Activated gamma-delta T cell treated with anti-CD3 and anti-CD28 coated beads, Interleukin-2, amount 50 U/mL, for 16 hours (primary cell): ENCODE measurements at places on chromosomes 6 and 20.

- no peak for DNase-seq
Measured at GRCh38 chr20:6051505-6051904, 2.4 kb downstream of the LRRN4 start.

- DNase-seq: no peak
Measured at GRCh38 chr6:43770372-43771209, 580 bp downstream of the VEGFA start.

- no peak for DNase-seq
Measured at GRCh38 chr6:101826678-101827077, 433.2 kb downstream of the GRIK2 start.

GRCh38 chr6:146336191-146336590 lies 207.4 kb upstream of the RAB32 start:
- DNase-seq: no peak

- DNase-seq: no peak
Measured at GRCh38 chr6:74343804-74344203, 647.8 kb downstream of the CD109 start.

DNA sequence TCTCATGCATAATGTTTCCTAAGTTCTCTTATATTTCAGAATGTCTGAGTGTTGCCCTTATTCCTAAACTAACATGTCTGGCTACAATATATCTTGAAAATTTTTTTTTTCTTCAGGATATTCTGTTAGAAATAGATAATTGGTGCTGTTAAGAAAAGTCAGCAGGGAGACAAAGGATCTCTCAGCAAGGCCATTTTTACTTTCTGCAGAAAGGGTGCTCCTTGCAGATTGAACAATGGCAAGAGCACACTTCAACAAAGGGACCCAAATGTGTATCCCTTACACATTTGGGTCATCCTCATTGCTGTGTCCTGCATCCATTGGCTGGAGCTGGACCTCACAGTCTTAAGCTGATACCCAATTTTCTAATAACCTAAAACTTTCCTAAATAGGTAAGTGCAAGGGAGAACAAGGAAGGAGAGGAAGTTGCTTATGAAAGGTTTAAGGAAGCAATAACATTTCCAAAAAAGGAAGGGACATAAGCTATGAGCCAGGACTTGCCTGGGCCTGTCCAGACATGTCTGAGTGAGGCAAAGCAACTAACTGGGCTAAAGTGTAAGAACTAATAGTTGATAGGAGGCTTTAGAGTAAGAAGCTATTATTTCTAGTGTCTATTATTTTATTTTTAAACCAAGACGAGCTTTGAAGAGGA lies 429.6 kb downstream of the BCKDHB start:
- no peak for DNase-seq

- DNase-seq: no peak
Measured at GRCh38 chr6:115539531-115539930, 521.2 kb downstream of the FRK start.

GRCh38 chr6:20719980-20720379 lies 185.7 kb downstream of the CDKAL1 start:
- no peak for DNase-seq

DNA sequence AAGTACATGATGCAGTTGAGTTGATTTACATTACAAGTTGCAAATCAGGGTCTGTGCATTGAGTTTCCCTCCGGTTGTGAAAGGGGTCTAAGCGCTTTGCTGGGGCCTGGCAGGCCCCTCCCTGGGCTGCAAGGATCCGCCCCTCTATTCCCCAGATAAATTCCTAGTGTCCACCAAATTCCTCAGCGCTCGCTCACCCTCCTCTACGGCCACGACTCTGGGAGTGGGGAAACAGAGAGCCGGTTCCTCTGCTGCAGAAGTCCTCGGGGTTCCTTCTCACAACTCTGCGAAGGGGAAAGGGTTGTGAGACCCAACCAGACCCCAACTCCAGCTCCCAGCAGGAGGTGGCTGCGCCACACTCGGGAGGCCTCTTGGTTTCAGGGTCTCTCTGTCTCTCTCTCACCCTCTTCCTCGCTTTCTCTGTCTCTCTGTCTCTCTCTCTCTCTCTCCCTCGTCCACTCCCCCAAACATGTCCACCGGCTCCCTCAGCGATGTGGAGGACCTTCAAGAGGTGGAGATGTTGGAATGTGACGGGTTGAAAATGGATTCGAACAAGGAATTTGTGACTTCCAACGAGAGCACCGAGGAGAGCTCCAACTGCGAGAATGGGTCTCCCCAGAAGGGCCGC lies at the start of gene TCF21:
TCF21 (plus strand) TSS at position 185 of the 628 bp plus-strand sequence; CDS start at position 470, 285 bp downstream.
- no peak for DNase-seq

DNA sequence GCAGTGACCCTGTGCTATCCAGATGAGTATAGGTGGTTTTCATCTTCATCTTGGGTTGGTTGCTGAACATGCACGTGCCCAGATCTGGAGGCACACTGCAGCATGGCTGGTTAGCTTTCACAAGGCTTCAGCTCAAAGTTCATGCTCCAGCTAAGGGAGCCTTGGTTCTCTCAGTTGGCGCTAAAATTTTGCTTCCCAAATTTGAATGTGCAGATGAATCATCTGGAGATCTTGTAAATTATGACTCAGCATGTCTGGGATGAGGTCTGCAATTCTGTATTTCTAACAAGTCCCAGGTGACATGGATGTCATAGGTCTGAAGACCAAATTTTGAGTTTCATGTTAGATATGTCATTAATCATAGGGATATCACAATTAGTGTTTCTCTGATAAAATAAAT lies 230.8 kb downstream of the FOXA2 start:
- no peak for DNase-seq

DNA sequence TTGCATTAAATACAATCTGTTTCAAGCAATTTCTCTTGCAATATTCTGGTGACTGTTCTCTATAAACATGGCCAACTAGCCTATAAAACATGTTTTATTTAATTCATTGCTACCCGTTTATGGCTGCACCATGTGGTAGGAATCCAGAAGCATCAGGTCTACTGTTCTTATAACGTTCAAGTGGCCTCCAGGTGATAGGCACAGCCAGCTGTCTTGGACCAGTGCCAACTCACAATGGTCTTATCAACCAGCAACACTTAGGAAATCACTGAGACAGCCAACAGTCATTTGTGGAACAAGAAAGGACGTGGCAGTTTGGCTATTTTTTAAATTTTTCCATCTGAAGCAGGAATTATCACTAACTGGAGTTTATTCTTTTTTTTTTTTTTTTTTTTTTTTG lies 193.6 kb downstream of the NKAIN2 start:
- DNase-seq: no peak

DNA sequence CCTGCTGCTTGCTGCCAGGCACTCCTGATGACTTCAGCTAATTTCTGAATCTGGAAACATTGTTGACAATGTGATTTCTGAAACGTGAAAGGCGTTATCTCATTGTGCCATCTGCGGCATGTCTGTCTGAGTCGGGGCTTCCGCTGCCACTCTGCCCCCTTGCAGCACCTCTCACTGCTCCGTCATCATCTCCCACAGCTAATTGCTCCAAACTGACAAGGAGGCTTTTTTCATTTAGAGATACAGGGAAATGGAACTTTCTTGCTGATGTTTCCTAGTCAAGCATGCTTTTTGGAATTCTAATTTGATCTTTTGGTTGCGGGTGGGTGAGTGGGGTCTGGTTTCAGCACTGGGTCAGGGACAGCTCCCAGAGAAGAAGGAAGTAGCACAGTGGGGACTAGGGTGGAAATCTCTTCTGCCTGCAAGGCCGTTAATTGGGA lies 233.5 kb downstream of the DHX35 start:
- DNase-seq: no peak

- DNase-seq: no peak
Measured at GRCh38 chr6:44855562-44856411, 468.3 kb downstream of the CDC5L start.

GRCh38 chr6:126143761-126144251 lies 157.5 kb downstream of the TRMT11 start:
- DNase-seq: no peak

DNA sequence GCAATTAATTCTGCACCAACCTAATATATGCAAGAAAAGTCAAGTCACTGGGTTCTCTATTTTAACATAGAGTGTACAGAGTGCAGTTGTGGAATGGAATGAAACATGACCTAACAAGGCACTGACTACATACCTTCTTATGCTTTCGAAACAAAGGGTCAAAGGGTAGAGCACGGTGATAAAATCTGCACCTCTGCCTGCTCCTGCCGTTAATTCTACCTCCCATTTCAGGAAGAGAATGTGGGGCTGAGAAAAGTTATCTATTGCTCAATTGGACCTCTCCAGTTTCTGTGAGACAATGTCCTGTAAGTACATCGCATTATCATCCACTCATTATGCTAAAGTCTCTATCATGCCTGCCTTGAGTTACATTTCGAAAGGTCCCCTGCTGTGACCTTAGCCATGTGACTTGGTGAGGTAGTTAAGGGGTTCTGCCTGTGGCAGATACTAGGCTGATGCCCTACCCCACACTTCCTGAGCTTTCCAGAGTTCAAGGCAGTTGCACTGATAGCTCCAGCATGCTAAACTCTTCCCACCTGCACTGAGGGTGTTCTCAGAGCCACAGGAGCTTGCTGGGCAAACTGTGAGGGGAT lies 14.0 kb upstream of the MOCS1 start:
- no peak for DNase-seq

DNA sequence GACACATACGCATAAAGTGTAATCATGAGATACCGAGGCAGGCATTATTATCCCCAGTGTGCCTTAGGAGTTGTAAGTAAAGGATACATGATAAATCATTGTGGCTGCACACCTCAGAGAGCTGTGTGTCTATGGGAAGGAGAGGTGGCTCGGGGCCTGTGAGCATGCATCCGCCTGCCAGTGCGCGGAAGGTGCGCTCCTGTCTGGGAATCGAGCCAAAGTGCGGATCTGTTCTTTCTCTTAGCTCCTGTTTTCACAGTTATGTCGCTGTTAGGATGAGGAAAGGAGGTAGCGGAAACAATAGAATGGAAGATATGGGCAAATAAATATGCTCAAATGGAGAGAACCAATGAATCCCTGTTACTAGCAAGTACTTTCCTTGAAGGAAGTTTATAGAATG lies 98.0 kb downstream of the ANKRD6 start:
- DNase-seq: no peak

GRCh38 chr20:40892642-40893041 lies 136.0 kb upstream of the TOP1 start:
- DNase-seq: no peak

- DNase-seq: no peak
Measured at GRCh38 chr6:147016440-147016839, 187.8 kb upstream of the STXBP5 start.

DNA sequence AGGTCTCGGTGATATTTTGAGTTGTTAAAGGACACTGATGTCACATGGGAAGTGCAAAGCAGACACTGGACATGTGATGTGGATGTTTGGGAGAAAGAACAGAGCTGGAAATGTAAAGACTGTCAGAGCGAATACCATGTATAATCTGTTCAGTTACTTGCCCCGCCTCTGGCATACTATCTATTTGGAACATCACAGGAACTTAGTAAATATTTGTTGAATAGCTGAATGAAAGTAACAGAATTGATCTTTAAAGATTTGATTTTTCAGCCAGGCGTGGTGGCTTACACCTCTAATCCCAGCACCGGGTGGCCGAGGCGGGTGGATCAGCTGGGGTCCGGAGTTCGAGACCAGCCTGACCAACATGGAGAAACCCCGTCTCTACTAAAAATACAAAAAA lies 13.8 kb upstream of the NHLRC1 start:
- DNase-seq: no peak

DNA sequence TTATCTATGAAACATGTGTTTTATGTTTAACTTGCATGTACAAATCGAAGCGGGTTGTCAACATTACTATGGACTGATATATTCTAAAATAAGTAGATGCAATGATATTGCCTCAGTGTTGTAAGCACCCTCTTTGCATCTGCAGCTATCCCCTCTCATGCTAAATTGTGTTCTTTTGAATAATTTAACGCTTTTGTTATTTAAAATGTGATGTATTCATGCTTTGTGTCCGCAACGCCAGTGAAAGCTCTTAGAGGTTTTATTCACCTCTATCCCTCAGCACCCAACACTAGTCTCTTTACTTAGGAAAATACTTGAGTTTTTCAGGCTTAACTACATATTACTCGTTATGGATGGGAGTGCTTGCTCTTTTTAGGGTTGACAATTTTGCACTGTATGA lies 173.7 kb upstream of the ID4 start:
- no peak for DNase-seq

DNA sequence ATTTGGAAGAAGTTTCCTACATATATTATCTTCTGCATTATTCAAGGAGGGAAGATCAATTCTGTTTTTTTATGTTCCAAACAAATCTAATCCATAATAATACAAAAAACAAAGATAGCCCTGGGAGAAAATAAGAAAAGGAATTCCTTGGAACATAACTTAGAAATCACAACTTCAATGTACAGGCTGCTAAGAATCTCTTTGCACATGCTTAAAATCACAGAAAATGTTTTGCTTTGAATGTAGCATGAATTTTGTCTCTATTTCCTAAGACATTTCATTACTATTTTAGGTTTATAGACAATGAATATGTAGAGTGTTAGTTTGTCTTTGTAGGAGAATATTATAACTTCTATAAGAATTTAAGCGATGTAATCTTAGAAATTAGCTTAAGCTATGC lies 700.1 kb downstream of the RNF144B start:
- DNase-seq: no peak

- DNase-seq: no peak
Measured at GRCh38 chr6:169573883-169574282, 127.9 kb downstream of the WDR27 start.

- DNase-seq: no peak
Measured at GRCh38 chr6:32086661-32087573, 22.2 kb downstream of the TNXB start.

- DNase-seq: no peak
Measured at GRCh38 chr6:35160642-35161041, 19.5 kb upstream of the TCP11 start.

DNA sequence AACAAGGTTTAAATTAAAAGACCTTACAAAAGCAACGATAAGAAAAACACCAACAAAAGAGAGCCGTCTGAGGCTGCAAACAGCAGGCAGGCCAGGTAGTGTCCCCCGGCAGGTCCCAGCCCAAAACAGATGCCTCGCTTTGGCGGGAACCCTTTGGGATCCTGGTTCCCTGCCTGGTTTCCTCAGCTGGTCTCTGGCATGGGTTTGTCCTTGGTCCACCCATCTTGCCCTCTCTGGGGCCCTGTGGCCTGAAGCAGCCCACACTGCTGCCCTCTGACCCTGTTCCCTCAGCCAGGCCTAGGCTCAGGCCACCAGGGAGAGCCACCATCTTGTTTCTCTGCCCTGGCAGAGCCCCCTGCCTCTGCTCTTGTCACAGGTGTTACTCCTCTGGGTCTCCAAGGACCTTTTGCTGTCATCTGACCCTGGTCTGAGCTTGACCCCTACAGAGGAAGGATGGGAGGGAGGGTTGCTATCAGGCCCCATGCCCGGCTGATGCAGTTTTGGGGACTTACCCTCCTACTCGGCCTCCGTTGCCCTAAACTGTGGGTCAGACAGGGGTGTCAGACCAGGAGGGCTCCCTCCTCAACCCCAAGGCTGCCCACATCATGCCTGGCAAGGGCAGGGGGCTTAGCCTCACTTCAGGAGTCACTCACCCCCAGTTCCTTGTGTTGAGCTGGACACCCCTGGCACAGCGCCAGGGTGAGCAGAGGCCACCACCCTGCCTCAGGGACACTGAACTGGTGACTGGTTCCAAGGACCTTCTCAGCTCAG lies 30.6 kb upstream of the GRM4 start:
- DNase-seq: no peak

- DNase-seq: no peak
Measured at GRCh38 chr6:22332711-22333110, 35.9 kb upstream of the PRL start.

GRCh38 chr20:4780245-4780644 lies 58.5 kb downstream of the PRND start:
- no peak for DNase-seq

- no peak for DNase-seq
Measured at GRCh38 chr6:54194067-54194466, 82.8 kb downstream of the MLIP start.
